ENCODE measurements at places on chromosomes 6 and 20.

- DNase-seq = no peak
Observed at GRCh38 chr20:7146552-7147219, 379.2 kb downstream of the BMP2 start.

DNA sequence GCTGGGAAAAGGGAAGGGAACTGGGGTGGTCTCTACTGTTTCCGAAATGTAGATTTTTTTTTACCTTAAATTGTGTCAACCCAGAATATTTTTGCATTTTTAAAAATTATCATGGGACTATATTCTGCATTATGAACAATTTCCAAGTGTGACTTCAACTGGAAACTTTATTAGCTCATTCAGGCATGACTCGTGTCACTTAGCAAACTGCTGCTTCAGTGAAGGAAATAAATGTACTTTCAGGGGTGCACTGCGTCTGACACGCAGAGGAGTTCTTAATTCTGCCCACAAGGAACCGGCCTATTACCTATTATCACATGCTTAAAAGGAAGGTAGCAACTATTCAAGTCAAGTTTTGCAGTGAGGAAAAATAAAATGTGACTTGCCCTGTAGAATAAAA, 291.3 kb upstream of the PRDM1 start:
- no peak for DNase-seq

DNA sequence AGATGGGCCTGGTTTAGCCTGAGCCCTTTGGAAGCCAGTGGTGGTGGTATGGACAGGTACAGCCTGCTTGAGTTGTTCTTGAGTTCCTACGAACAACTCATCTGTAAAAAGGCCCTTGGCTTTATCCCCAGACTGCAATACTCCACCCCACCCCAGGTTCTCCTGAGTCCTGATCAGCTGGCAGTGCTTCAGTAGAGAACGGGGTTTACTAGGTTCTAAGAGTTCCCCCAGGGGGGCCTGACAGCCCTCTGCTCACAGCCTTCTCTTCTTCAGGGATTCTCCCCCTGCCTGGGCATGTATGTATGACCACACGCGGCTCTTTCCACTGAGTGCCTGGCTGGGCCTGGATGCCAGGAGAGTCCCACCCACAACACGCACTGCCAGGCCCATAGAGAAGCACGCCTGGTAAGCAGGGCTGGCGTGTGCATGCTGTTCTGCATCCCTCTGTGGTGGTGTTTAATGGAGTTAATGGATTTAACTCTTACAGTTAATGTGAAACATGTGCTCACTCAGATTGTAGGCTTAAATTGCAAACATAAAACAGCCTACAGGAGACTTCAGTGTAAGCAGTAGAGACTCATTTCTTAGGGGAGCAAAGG, 44.3 kb upstream of the SLC4A11 start:
- no peak for DNase-seq

DNA sequence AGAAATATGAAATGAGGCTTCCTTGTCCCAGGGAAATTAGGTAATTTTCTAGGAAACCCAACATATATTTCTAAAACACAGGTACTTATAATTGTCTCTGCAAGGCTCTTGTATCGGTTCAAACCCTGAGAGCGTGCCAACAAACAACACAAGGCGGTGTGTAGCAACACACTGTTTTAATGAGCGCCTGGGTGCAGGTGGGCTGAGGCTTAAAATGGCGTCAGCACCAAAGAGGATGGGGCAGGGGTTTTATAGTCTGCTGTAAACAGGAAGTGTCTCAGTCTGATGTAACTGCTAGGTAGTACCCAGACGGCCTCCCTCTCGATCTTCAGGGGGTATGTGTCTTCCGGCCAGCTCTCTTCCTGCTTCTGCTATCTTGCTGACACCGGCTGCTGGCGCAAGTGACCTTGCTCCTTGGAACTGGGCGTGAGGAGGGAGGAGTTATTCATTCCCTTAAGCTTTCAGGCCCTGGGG, 69.7 kb downstream of the EPB41L2 start:
- no peak for DNase-seq

- DNase-seq = peak; percentile 74
Observed at GRCh38 chr6:28884423-28885131, 39.2 kb downstream of the TRIM27 start.

DNA sequence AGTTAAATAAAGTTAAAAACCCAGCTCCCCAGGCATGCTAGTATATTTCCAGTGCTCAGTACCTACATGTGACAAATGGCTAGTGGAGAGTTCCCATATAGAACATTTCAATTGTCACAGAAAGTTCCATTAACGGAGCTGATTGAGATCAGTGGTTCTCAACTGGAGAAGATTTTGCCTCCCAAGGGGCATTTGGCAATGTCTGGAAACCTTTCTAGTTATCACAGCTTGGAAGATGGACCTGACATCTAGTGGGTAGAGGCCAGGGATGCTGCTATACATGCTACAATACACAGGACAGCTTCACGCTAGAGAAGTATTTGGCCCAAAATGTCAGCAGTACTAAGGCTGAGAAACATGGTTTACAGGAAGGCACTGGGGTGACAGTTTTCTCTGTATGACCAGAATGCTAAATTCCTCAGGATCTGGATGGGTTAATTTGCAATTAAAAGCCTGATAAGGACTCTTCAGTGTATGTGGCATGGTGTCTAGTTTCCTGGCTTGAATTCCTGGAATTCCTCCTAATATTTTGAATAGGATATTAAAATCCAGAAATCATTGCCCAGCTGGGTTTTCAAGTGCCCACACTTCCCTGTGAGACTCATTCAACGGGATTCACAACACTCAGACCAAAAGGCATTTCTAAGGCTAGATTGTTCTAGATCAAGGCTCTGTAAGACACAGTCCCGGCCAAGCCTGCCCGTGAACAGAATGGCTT, 84.7 kb upstream of the SALL4 start:
- no peak for DNase-seq

DNA sequence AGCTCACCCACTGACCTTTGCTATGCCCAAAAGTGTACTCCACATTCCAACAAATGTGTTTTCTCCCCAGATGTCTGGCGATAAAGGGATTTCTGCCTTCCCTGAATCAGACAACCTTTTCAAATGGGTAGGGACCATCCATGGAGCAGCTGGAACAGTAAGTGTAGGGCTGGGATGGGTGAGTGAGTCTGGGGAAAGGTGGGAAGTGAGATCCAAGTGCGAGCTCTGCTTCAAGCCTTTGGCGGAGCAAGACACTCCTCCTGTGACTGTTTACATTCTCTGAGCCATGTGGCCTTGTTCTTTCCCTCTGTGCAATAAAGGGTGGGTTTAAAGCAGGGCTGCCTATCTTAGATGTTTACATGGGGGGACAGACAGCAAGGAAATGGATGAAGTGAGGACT, 1.9 kb downstream of the UBE2C start:
- DNase-seq = no peak

DNA sequence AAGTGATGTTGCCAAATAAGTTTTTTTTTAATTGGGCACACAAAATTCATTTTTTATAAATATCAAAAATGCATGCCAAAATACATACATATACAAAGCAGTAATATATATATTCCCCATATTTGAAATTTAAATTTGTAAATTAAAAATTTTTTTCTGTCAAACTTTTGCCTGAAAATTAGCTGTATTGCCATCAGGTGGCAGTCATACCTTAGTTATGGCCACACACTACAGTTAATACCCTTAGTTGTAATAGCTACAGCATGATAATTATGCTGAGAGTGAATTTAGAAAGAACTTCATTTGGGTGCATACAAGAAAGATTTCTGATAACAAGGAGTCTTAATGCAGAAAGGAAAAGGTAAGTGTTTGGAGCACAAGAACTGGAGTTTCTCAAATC, 46.2 kb upstream of the SDHAF4 start:
- no peak for DNase-seq

DNA sequence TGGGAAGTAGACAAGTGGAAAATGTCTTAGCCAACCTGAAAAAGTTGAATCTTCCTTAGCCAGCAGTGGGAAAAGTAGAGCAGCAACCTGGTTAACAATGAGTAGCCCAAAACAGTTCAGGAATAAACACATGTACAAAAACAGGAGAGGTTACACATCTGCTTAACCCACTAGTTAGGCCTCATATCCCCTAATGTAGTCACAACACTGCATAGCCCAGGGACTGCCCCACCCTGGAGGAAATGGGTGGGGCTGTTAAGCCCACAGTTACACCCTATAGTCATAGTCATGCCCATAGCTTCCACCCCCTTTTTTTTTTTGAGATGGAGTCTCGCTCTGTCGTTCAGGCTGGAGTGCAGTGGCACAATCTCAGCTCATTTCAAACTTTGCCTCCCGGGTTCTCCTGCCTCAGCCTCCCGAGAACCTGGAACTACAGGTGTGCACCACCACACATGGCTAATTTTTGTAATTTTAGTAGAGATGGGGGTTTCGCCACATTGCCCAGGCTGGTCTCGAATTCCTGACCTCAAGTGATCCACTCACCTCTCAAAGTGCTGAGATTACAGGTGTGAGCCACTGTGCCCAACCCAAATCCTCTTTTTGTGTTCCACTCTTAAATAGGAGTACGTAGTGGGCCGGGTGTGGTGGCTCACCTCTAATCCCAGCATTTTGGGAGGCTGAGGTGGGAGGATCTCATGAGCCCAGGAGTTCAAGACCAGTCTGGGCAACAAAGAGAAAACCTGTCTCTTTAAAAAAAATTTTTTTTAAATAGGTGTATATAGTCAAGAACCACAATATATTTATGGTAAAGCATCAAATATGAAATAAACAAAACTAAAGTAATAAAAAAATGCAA, 24.5 kb downstream of the ILRUN start:
- peak; percentile 82 for DNase-seq

GRCh38 chr20:34175879-34176278, 63.8 kb upstream of the EIF2S2 start:
- DNase-seq = no peak

DNA sequence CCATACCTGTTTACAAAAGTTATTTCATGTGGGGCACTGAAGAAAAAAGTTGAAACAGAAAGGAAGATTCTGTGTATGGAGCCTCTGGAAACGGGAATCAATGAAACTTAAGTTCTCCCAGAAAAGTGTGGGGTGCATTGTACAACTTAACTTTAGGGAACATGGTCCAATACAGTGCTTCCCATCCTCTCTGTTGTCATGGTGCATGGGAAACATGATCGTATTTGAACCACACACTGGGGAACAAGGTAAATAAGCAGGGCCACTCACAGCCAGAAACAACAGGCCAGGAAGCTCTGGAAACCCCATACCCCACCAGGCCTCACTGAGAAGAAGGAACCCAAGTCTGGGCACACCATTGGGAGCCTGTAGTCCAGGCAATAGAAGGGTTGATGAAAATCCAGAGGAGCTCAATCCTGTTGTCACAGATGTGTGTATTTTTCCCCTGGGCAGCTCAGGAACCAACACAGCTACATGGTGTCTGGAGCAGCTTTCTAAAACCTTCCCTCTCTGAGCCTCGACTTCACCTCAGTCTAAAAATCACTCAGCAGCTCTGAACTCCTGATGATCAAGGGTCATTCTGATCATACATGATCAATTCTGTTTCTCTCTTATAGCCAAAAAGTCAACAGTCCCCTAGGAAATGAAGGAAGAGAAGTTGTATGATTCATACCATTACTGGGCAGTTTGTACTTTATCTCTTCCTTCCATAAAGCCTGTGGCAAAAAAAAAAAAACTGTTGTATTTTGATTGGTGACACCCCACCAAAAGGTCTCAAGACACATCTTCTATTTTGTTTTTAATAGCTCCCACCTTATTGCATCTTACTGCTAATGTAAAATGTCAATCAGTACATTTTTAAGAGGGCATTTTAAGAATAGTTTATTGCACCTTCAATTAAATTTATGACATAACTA, 198.5 kb upstream of the TAB2 start:
- no peak for DNase-seq

DNA sequence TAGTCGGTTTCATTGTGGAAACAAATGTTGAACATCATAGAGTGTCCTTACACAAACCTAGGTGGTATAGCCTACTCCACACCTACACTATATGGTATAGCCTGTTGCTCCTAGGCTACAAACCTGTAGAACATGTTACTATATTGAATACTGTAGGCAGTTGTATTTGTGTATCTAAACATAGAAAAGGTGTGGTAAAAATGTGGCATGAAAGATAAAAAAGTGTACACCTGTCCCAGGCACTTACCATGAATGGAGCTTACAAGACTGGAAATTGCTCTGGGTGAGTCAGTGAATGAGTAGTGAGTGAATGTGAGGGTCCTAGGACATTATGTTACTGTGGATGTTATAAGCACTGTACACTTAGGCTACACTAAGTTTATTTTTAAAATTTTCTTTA, 103.0 kb downstream of the ZFAND3 start:
- no peak for DNase-seq

DNA sequence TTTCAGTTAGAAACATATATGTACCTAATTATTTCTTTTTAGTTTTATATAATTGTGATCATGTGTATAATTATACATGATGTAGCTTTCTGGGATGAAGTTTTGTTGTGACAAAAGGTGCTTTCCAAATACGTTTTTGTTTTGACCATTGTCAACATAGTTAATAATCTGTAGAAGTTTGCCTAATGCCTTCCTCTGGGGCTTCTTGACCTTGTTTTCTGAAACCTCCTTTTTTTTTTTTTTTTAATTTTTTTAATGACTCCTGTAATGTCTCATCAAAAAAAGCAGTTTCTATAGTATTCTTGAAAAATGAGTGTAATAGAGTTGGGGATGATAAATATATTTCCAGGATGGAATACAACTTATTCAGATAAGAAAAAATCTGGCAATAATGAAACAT, 434.7 kb upstream of the SOX4 start:
- no peak for DNase-seq

GRCh38 chr6:113719545-113719944, 137.6 kb upstream of the MARCKS start:
- DNase-seq = no peak

GRCh38 chr20:44287272-44288097, 23.5 kb downstream of the FITM2 start:
- no peak for DNase-seq

DNA sequence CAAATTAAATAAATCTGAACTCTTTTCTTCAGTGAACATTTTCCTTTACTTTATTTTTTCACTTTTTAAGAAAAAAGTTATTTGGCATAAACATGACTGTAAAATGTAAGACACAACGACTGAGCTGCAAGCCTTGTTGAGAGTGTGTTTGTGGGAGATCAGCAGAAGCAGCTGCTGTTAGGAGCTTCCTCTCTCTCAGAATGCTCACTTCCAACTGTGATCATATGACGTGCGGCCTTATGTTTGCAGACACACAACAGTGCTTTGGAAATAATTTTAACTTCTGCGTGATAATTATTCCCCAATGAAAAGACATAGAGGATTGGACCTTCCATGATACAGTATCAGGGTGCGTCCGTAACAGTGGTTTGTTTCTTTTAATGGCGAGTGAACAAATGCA, 104.0 kb downstream of the ARHGAP18 start:
- DNase-seq = no peak

- DNase-seq = peak; percentile 5
Observed at GRCh38 chr6:47203266-47203937, 106.3 kb downstream of the TNFRSF21 start.

GRCh38 chr20:25316506-25317190, 68.8 kb downstream of the PYGB start:
- no peak for DNase-seq

- DNase-seq = no peak
Observed at GRCh38 chr6:106751501-106752252, 122.3 kb downstream of the QRSL1 start.

GRCh38 chr6:31272836-31273626, 1.1 kb upstream of the HLA-C start:
- DNase-seq = peak; percentile 32

GRCh38 chr20:63473555-63474449, 1.3 kb upstream of the KCNQ2 start:
- no peak for DNase-seq

Measured in T-helper 2 cell treated with Interferon-gamma antibody and Interleukin-4, amounts not matched to agents 5 μg/mL and 100 μg/mL, for 36 hours (primary cell).